CD8-positive, alpha-beta memory T cell (primary cell): ENCODE measurements at places on chromosomes 4 and X.

DNA sequence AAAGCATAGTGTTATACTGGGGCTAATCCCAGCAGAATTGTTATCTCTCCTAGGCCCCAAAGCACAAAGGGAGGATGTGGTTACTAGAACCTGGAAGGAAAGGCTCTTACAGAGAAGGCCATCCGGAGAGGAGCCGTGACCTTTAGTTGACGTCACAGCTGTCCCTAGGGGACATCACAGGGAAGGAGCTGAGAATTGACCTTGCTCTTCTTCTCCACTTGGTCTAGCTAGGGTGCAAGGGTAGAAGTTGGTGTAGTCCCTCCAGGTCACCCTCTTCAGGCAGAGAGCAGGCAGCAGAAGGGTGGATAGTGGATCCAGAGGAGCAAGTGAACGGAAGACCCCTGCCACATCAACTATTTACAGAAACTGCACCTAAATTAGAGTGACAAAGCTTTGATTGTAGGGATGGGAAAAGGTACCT is 22.8 kb upstream of the FGF2 start:
- no peak for DNase-seq

GRCh38 chrX:44459501-44459900 is 83.2 kb downstream of the FUNDC1 start:
- no peak for DNase-seq

GRCh38 chr4:128347930-128348660 is 60.5 kb upstream of the PGRMC2 start:
- DNase-seq: no peak

DNA sequence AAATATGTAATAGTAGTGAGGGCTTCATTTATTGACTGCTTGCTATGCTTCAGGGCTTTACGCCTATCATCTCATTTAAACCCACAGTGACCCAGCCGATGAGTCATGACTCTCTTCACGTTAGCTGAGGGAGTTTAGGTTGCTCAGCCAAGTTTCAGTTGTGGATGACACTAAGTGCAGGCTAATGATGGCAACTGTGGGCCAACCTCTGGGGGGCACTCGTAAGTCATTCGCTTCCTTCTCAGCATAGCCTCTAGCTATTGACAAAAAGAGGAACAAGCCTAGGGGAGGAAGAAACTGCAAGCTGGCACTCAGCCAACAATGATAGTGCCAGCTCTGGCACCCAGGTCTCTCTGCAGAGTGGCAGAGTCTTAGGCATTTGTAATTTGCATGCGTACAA is 325.0 kb downstream of the ARHGAP10 start:
- DNase-seq: peak; percentile 46

GRCh38 chr4:147862043-147862692 is 130.3 kb downstream of the ARHGAP10 start:
- no peak for DNase-seq

- DNase-seq: no peak
Measured at GRCh38 chr4:81227138-81227537, 12.1 kb upstream of the PRKG2 start.

DNA sequence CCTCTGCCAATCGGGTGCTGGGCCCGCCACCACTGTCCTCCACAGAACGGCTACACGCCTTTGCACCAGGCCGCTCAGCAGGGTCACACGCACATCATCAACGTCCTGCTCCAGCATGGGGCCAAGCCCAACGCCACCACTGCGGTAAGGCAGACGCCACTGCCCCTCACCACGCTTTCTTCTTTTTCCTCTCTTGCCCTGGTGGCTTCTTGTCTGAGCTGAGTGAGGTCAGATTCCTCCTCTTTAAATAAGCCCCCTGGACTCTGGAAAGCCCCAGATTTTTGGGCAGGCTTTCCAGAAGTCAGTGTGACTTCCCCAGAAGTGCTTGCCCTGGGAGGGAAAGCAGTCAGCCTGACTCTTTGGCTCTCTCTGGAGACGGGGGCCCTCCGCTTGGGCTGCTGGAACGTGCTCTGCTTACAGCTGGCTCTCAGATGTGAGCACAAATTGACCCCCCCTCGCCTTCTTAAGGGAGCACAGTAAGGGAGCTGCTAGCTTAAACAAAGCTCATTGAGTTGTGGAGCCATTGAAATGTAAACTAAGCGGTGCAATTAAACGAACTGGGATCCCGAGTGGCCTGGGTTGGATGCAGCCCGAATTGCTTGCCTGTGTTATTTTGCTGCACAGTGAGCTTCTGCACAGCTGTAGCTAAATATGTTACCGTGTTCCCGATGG is 243.1 kb downstream of the ANK2 start:
- DNase-seq: no peak

DNA sequence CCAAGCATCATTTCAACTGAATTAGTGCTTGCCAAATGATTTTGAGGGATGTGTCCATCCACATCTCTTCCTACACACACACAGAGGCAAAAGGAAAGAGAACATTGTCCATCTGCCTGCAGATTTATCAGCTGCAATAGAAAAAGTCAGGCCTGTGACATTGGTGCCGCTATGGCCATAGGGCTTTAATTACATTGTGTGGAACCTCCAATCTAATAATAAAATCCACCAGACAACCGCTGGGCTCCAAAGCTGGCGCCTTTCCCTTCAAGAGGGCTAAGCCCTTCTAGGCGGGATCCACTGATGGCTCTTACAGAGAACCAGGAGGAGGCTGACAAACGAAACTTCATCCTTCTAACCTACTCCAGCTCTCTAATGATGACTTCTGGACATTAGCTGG is 60.6 kb downstream of the PHOX2B start:
- no peak for DNase-seq

- DNase-seq: no peak
Measured at GRCh38 chr4:169723207-169723965, 34.4 kb downstream of the HPF1 start.

GRCh38 chr4:74624351-74625151 is 169.8 kb downstream of the BTC start:
- no peak for DNase-seq

GRCh38 chrX:69996113-69996468 is 53.6 kb downstream of the AWAT2 start:
- DNase-seq: no peak

DNA sequence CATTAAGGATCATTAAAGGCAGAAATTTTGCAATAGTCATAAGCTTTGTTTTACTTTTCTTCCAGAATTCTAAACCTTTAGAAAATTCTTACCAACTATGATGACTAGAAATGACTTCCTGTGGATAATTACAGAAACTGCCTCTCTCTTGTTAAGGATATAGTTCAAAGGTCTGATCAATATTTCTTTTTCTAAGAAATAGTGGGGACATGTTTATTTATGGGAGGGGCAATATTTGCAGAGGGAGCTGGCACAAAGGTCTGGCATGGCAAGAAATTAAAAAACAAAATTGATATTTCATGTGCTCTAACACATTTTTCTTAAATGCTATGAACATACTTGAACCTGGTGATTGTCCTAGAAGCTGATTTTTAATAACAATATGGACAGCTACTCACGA is 448.9 kb downstream of the KCTD8 start:
- DNase-seq: no peak

DNA sequence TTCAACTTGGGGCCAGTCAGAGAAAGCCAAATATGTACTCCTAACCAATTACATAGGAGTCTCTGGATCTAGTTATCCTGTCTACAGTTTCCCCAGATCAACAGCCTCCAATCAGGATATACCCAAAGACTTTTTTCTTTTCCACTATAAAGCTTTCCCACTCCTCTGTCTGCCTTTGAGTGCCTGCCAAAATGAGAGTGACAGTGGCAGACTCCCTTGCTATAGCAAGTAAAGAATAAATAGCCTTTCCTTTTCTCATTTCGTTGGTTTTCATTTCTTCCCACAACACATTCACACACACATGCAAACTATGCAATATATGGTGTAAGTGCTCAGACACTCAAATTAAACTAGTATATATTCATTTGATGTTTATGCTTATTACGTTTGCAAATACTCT is 302.4 kb upstream of the TACR3 start:
- DNase-seq: no peak

DNA sequence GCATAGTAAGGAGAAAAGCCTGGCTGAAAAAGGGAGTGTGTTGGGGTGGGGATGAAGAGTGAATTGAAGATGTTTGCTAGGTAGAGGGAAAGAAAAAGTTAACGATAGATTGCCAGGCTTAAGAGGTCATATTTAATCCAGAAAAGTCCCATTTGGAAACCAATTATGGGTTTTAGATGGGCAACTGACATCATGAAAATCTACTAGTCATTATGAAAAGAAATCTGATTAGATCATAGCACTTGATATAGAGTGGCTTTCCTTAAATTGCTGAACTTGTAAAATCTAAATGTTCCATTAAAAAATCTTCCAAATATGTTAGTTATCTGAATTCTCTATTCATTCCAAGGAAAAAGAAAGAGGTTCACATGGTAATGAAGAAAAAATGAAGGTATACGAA is 37.5 kb upstream of the IL21 start:
- DNase-seq: no peak

- no peak for DNase-seq
Measured at GRCh38 chr4:113222471-113222870, 173.0 kb downstream of the ANK2 start.

DNA sequence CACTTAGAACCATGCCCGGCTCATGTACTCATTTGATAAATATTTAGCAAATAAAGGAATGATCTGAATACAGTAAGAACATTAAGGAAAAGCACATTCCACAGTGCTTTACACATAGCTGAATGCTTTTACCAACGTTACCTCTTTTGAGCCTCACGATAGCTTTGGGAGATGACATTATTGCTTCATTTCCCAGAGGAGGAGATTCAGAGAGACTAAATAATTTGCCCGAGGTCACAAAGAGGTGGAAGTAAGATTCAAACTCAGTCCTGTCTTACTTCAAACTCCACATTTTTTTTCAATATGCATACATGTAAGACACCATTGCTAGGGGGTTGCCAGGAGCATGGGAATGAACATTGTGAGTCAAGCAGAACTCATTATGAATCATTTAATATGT is 538.5 kb downstream of the BCOR start:
- DNase-seq: no peak

GRCh38 chrX:50978920-50979682 is 68.6 kb downstream of the BMP15 start:
- DNase-seq: no peak

GRCh38 chrX:27548624-27549023 is 41.5 kb upstream of the DCAF8L2 start:
- no peak for DNase-seq

GRCh38 chr4:4791299-4792111 is 68.0 kb upstream of the MSX1 start:
- no peak for DNase-seq

DNA sequence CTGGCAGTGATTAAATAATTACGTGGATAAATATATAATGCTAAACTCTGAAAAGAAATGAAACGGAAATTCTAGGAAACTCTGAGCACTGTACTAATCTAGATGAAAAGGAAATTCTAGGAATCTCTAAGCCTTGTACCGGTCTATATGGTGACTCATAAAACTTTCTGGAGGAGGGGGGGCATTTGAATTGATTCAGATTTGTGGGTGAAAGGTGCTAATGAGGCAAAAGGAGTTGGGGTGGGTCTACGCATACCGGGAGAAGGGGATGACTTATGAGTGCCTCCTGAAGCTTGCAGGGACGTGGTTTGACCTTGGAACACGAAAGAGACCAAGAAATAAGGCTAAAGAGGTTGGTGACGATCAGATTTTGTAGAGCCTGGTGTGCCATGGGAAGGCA is 151.7 kb upstream of the CASK start:
- DNase-seq: no peak

DNA sequence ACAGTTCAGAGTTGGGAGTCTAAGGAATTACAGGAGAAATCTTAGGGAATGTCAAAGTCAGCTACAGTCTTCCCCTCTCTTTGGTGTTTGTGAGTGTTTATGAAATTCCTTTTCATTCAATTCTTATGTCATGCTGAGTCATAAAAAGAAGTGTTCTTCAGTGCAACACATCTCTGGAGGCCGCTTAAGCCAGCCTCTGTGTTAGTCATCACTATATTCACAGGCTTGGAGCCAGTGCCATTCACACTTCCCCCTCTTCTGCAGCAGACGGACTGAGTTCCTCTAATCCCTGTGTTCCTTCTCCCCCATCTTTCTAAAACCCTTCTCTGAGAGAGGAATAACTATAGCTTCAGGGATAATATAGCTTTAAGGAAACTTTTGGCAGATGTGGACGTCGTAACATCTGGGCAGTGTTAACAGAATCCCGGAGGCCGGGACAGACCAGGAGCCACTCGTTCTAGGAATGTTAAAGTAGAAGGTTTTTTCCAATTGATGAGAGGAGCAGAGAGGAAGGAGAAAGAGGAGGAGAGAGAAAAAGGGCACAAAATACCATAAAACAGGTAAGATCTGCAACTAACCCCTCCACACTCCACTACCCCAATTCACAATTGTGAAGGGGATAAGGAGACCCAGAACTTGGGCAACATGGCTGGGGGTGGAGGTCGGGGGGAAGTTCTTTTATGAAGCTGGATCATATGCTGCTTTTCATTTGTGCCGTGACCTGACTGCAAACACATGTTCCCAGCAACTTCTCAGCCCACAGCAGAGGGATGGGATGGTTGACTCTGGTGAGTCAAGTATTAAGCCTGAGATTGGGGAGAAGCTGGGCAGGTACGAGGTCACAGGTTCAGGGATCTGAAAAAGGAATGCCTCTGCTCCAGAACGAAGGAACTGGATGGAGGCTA is at the start of gene SRPX2:
Gene SRPX2 (plus strand): TSS at position 244 of the 905 bp plus-strand sequence. CDS start 2,124 bp downstream, outside the sequence.
- no peak for DNase-seq

DNA sequence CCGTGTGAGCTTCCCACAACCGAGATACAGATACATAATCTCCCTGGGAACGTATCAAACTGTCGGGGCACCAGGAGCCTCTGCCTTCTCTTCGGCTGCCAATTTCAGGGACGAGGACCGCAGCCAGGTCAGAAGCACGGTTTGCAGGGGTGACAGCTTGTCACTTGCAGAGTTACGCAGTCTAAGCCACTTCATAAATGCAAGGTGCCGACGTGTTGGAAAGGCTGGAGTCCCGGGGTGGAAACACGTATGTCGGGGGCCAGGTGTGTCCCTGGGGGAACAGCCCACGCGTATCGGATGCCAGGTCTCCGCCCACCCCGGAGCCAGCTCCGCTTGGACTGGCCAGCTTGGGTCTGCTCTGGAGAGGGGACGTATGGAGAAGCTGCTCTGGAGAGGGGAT is 76.3 kb upstream of the SHOX start:
- no peak for DNase-seq

- DNase-seq: no peak
Measured at GRCh38 chrX:70494441-70494840, 49.8 kb downstream of the DLG3 start.

GRCh38 chr4:73721435-73721834 is 18.9 kb upstream of the CXCL8 start:
- no peak for DNase-seq

GRCh38 chrX:46262304-46262703 is 282.9 kb downstream of the ZNF674 start:
- DNase-seq: no peak

DNA sequence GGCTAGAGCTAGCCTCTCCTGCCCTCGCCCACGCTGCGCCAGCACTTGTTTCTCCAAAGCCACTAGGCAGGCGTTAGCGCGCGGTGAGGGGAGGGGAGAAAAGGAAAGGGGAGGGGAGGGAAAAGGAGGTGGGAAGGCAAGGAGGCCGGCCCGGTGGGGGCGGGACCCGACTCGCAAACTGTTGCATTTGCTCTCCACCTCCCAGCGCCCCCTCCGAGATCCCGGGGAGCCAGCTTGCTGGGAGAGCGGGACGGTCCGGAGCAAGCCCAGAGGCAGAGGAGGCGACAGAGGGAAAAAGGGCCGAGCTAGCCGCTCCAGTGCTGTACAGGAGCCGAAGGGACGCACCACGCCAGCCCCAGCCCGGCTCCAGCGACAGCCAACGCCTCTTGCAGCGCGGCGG is at the start of gene AR:
Gene AR (plus strand): TSS at position 204 of the 400 bp plus-strand sequence. CDS start 1,126 bp downstream, outside the sequence.
- DNase-seq: no peak

- no peak for DNase-seq
Measured at GRCh38 chrX:17602245-17602644, 135.0 kb upstream of the SCML1 start.

- peak; percentile 36 for DNase-seq
Measured at GRCh38 chr4:6701371-6701770, 7.7 kb downstream of the S100P start.
